ENCODE measurements at places on chromosomes 16 and 17.

DNA sequence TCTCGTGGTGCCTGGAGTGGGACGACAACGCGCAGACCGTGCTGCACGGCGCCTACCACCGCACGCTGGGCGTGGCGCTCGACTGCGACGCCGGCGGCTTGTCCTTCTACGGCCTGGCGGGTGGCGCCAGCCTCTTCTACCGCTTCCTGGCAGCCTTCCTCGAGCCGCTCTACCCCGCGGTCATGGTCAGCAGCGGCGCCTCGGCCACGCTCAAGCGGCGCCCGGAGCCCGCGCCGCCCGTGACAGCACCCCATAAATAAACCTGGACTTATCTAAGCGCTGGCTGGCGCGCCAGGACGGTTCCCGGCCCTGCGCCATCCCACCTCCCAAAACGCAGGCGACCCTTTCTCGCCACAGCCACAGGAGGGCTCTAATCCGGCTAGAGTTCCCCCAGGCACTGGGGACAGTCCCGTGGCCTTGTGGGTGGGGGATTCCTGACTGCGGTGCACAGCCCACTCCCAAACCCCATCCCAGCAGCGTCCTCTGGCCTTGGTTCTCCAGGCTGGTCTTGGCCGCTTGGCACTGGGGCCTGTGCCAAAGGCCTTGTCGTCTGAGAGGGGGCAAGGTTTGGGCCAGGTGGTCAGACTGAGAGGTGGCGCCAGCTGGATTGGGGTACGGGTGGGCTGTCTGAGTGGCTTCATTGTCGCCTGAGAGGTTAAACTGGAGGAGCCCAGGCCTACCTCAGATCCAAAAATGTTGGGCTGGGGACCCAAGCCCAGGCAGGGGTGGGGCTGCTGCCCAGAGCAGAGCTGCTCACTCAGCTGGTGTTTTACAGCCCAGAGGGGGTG is 10.1 kb upstream of the SLC16A5 start:
- DNase-seq = no peak

GRCh38 chr16:86010680-86011141 is 111.7 kb downstream of the IRF8 start:
- no peak for DNase-seq

DNA sequence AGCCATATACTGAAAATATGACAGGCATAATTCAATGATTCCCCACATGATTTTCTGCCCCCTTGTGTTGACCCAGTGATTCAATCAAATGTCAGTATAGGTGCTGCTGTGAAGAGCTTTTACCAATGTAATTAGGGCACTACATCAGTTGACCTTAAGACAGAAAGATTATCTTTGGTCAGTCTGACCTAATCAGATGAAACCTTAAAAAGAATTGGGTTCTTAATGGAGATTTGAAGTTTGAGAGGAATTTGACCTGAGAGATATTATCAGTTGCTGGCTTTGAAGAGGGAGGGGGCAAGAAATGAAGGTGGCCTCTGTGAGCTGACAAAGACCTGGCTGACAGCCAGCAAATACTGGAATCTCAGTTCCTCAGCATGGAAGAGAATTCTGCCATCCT is 358.7 kb upstream of the CA10 start:
- no peak for DNase-seq

GRCh38 chr17:39763051-39763820 is 25.5 kb downstream of the GRB7 start:
- no peak for DNase-seq

GRCh38 chr16:74252329-74252728 is 44.3 kb upstream of the PSMD7 start:
- no peak for DNase-seq

- no peak for DNase-seq
Measured at GRCh38 chr17:1912146-1912545, 82.3 kb downstream of the RPA1 start.

- no peak for DNase-seq
Measured at GRCh38 chr17:45718791-45719190, 65.3 kb upstream of the CRHR1 start.

DNA sequence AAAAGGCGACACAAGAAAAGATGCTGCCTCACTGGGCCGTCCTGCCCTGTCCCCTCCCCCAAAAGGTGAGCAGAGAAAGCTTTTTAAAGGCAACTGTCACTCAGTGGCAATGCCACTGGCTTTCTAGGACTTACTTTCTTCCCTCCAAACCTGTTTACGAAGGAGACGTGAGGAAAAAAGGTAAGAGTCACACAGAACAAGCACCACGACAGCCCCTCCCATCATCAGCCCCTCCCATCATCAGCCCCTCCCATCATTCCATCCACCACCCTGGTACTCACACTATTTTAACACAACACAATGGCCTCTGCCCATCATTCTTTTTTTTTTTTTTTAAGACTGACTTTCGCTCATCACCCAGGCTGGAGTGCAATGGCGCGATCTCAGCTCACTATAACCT is 77.1 kb downstream of the NXN start:
- DNase-seq = no peak

DNA sequence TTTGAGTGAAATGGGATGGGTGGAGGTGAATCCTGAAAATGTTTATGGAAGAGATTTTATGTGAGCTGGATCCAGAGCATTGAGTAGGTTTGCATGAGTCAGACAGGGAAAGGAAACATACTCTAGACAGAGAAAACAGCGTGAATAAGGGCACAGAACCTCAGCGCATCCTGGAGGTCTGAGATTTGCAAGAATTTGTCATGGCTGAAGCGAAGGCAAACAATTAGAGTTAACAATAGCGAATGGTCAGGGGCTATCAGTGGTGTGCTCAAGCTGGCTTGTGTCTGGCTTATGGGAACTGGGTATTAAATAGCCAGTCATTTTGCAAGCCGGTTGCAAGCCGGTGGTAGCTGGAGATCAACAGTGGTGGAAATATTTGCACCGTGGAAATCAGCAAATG is 36.4 kb downstream of the MAP2K6 start:
- no peak for DNase-seq

DNA sequence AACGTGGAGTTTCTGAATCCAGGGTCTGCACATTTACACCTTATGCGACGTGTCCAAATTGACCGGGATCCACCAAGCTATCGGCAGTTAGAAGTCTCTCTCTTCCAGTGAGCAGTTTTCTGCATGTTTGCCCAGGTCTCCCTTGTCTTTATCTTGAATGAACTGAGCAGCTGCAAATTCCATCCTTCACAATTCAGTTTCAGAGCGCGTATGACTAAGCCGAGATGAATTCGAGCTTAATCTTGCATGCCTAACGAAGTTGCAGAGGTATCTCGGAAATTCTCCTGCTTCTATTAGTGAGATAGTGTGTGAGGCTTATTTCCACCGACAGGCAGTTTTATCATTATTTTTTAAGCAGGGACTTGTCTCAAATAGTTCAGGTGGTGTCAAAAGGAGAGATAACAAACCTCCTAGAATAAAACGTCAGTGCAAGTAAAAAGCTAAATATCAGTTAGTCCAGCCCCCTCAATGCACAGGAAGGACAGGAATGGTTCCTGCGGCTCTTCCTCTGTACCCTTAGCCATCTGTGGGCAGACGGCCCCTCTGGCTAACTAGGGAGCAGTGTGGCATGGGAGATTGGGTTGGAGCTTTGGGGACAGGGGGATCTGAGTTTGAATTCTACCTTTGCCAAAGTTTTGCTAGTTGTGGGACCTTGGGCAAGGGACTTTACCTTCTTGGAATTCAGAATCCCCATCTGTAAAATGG is 93.0 kb upstream of the GPR139 start:
- no peak for DNase-seq

DNA sequence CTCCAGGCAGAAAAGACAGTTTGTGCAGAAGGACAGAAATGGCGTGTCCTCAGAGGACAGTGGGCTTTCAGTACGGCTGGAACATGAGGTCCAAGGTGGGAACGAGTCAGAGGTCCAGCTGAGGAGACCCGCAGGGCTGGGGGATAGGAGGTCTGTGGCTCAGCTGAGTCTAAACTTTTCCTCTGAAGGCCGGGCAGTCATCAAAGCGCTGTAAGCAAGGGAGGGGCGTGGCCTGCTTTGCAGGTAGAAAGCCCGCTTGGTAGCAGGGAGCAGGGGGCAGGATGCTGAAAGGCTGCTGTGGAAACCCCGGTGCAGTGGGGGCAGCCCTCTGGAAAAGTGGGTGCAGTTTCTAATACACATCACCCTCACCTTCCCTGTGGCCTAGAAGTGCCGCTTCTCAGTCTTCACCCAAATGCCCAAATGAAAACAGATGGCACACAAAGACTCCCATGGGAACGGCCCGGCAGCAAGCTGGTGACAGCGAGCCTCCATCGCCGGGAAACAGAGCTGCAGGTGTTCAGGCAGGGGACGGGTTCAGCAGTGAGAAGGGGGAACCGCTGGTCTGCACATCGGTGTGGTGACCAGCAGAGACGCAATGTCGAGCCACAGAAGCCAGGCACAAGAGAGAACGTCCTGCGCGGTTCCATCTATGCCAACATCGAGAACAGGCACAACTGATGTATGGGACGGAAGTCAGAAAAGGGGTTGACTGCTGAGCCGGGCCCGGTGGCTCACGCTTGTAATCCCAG is 12.2 kb upstream of the OSGIN1 start:
- DNase-seq = no peak

GRCh38 chr17:70563281-70563820 is 394.0 kb downstream of the KCNJ2 start:
- DNase-seq = peak; percentile 71

- DNase-seq = no peak
Measured at GRCh38 chr17:22469941-22470340, 777.6 kb downstream of the KCNJ18 start.

- no peak for DNase-seq
Measured at GRCh38 chr16:73062001-73062616, 14.2 kb upstream of the ZFHX3 start.

DNA sequence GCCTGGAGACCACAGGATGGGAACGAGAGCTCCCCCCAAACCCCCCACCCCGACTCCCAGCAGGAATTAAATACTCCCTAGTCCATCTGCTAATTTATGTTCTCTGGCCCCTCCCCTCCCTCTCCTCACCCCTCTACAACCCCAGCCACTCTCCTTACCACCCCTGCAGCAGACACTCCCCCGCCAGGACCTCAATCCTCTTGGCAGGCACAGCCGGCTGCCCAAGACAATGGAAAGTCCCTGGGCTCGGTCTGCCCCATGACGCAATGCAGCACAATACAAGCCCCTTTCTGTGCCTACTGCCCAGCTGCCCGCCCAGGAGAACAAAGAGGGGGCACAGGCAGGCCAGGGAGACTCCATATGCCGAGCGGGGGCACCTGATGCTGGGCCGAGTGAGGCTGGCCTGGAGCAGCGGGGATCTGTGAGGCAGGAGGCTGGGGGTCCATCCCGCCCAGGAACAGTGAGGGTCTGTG is 30.3 kb upstream of the CDC42EP4 start:
- peak; percentile 82 for DNase-seq

DNA sequence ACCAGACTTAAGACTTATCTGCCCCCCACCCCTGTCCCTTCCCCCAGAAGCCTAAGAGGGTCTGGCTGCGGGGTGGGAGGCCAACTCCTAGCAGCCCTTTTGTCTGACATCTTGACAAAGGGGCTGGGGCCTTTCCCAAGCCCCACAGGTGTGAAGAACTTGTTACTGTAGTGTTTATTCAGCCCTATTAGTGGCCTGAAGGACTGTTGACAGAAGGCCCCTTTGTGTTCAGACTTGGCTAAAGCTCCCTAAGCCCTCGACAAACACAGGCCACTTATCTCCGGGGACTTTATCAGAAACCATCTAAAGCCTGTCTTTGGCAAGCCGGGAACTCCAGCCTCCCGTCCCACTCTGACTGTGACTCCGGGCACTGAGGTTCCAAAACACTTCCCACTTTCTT is 129.8 kb downstream of the NTN1 start:
- no peak for DNase-seq

DNA sequence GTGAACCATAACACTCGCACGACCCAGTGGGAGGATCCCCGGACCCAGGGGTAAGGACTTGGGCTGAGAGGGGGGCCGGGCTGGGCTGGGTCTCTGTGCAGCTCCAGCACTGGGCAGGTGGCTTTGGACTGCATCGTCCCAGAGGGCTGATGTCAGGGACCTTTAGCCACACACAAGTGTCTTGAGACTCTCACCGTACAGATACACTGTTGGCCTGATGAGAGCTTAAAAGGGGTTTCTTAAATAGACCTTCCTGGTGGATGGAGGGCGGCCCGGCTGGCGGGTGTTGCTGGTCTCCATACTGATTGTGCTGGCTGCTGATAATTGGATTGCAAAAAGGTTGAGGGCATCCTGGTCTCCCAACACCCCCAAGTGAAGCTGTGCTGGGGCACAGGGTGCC is 21.7 kb upstream of the CLEC18A start:
- no peak for DNase-seq
